Activated CD8-positive, alpha-beta T cell treated with anti-CD3 and anti-CD28 coated beads for 36 hours (primary cell): ENCODE measurements at places on chromosomes 11 and 22. TPM values are rescaled to one million over a fixed set of nuclear protein-coding genes. Genes with fewer than 3 reads are reported as not detected.

DNA sequence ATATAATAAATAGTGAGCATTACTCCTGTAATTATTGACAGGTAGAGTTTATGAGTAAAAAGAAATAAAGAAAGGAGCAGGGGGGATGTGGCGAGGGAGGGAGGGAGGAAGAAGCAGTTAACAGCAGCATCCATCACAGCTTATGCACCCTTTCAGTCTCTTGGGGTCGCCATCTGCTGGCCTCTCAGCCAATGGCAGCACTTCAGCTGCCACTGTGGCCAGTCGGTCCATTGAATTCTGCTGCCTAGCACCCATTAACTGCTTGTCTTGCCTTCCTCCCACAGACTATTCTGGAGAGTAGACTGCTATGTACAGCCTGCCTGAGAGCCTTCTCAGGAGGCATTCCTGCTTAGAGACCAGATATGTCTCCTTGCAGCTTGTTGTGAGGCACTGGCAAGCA is 388.3 kb downstream of the TENM4 start:
- H3K27ac ChIP-seq, result no peak overlapping the region
- H3K4me3 ChIP-seq, result no peak overlapping the region
- DNase-seq, result no peak

GRCh38 chr11:28137832-28138231 is 29.6 kb downstream of the METTL15 start:
- DNase-seq, result no peak
- no peaks in the 10 kb centered on the region for H3K27me3 ChIP-seq
- H3K4me1 ChIP-seq, result no peaks in the 10 kb centered on the region
- no peak overlapping the region for H3K27ac ChIP-seq
- H3K4me3 ChIP-seq, result no peak overlapping the region

DNA sequence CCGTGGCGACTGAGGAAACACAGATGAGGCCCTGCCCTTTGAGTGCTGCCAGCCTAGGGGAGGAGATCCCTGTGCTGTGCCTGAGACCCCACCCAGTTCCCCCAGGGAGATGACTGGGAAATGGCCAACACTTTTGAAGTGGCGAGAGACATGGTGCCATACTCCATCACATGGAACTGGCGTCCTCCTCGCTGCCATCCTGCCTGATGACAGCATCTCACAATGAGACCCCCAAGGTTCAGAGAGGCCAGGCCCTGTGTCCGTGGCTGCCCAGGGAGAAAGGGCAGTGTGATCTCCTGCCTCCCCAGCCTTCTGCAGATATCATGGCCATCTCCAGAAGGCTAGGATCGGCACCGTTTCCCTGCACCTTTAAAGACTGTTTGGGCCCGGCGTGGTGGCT is 31.1 kb downstream of the FAM83F start:
- H3K36me3 ChIP-seq, result no peaks in the 10 kb centered on the region
- H3K4me1 ChIP-seq, result peaks cover 7% of the 10 kb centered on the region
- no peak for DNase-seq
- no peak overlapping the region for H3K27ac ChIP-seq
- no peaks in the 10 kb centered on the region for H3K27me3 ChIP-seq

The GP1BB gene
- not detected for total RNA-seq
